ENCODE measurements at places on chromosomes 7 and 10.
A peak's percentile ranks its signal among the peaks of the same experiment; 100 is the strongest.

DNA sequence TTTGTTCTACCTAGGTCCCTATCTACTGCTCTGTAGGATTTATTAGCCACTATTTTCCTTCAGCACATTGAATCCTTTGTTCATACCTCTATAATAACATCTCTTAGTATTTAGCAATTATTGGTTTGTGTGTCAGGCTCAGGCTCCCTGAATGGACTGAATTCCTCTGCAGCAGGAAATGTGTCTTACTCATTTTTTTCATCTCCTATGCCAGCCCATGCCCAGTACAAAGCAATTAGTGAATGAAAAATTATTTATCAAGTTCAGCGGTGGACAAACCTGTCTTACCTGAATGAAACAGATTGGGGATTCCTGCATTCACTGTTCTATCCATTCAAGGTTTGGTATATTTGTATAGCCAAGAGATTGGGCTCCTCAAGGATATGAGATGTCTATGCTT lies 53.7 kb downstream of the C1GALT1 start:
- no peak for DNase-seq

GRCh38 chr7:157222687-157223086 lies 84.0 kb downstream of the UBE3C start:
- no peak for DNase-seq

DNA sequence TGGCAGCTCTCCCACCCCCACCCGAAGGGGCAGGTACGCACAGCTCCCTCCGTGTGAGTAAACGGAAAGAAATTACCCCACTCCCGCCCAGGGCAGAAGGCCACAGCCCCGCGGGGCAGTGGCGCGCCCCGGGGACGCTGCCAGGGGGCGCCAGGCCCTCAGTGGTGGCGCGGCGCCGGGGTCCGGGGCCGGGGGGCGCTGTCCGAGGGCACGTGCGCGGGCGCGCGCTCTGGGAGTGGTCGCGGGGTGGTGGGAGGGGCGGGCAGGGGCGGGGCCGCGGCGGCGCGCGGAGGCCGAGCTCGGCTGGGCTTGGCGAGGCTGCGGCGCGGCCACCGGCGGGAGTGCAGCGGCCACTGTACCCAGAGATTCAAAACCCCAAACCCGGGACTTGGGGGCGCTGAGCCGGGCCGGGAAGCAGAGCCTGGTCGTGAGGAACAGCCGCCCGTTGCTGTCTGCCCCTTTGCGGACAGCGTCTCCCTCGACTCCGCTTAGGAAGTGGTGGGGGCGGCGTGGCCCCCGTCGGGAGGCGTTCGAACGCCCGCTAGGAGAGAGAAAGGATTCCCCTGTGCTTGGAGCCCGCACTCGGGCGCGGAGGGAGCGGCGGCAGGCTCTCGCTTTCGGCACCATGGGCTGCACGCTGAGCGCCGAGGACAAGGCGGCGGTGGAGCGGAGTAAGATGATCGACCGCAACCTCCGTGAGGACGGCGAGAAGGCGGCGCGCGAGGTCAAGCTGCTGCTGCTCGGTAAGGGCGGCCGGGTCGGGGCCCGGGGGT lies at the start of gene GNAI1:
TSS of gene GNAI1 (plus strand) at position 296 of the 773 bp plus-strand sequence. CDS start at position 626, 330 bp downstream.
- peak; percentile 81 for DNase-seq

GRCh38 chr7:23184709-23185359 lies 3.0 kb downstream of the NUP42 start:
- peak; percentile 19 for DNase-seq

DNA sequence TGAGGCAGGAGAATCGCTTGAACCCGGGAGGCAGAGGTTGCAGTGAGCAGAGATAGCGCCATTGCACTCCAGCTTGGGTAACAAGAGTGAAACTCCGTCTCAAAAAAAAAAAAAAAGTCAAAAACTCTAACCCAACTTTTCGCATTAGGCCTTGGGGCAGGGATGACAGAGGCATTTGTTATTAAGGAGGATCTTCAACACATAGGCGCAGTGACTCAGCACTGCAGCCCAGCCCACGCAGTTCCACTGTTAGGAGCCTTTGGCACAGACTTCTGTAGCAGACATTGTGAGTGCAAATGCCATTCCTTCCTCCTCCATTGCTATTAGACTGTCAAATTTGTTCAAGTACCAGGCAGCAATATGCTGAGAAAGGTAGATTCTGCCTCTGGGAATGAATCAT lies 43.1 kb upstream of the KLHL7 start:
- DNase-seq = no peak

GRCh38 chr10:61480208-61480607 lies 27.0 kb upstream of the TMEM26 start:
- DNase-seq = no peak
